ENCODE measurements at places on chromosomes 5 and 9. TPM values are rescaled to one million over a fixed set of nuclear protein-coding genes. Genes with fewer than 3 reads are reported as not detected.
A peak's percentile ranks its signal among the peaks of the same experiment; 100 is the strongest.

DNA sequence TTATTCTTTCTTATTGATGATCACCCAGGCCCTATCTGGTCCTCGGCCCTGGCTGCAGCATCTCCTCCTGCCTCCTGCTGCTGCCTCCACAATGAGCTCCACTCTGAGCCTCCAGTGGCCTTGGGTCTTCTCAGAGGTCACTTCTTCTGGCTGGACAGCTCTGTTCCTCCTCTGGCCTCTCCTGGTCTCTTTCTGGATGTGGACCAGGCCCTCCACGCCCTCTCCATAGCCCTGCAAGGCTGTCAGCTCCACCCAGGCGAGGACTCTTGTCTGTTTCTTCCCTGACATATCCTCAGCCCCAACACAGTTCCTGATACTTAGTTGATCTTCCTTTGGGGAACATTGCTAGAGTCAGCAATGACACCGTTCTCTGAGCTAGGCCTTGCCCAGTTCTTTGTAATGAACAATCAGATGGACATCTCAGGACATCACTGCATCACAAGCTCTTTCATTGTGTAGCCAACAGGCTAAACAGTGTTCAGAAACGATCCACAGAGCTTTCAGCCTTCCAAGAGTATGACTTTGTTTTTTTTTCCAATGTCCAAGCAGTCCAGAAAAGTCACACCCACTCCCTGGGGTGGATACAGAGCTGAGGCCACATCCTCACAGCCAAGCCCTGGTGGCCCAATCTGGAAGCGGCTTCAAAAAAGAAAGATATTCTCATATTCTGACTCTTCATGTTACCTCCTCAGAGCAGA is 62.5 kb upstream of the DNAH5 start:
- H3K36me3 ChIP-seq = no peaks in the 10 kb centered on the region
- DNase-seq = no peak
- H3K4me1 ChIP-seq = no peaks in the 10 kb centered on the region
- no peak overlapping the region for H3K4me3 ChIP-seq
- H3K27ac ChIP-seq = no peak overlapping the region

DNA sequence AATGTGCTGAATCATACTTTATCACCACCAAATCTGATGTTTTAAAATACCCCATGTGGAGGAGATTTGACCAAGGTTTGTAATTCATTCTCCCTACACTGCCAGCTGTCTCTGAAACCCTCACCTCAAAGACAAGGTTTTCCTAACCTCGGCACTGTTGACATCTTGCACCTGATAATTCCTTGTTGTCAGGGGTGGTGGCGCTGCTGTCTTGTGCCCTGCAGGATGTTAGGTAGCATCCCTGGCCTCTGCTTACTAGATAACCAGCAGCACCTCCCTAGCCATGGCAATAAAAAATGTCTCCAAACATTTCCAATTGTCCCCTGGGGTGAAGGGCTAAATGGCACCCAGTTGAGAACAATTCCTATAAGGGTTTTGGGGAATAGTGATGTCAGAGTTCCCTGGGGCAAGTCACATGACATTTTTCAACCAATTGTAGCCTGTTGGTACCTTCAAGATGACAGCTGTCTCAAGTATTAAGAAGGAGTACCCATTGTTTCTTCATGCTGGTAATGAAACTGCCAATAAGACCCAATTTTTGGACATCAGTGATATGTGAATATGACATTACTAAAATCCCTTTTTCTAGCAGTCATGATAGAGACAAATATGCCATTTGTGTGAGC is 160.6 kb upstream of the PLCXD3 start:
- no peaks in the 10 kb centered on the region for H3K36me3 ChIP-seq
- no peak overlapping the region for H3K4me3 ChIP-seq
- H3K4me1 ChIP-seq = no peaks in the 10 kb centered on the region
- DNase-seq = no peak
- H3K27me3 ChIP-seq = no peaks in the 10 kb centered on the region

DNA sequence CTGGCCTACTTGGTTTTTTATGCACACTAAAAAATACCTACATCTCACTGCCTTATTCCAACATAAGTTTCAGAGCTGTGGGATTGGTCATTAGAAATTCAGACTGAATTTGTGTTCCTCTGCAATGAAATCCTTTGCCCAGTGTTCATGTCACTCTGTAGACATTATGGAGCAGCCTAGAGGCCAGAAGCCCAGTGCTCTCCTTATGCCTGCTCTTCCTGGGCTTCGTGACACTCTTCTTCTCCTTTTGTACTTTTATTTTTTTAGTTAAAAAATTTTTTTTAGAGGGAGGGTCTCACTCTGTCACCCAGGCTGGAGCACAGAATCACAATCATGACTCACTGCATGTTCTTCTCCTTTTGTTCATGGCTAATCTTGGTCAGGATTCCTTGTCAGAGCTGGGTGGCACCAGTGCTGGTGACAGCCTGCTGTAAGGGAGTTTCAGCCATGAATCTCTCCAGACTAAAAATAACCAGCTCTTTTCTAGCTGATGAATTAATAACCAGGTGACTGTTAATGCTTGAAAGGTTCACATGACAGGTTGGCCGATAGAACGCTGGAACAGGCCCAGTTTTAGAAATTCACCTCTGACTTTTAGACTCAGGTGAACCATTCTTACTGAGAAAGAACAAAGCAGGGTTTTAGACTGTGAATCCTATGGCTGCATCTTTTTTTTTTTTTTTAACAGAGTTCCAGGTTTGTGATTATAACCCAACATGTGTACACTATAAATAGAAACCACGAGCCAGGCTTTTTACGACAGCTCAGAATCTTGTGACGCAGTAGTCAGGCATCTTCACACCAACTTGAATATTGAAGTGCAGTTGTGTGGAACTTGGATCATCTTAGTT is 34.1 kb upstream of the C5orf47 start:
- no peak overlapping the region for H3K27ac ChIP-seq
- H3K36me3 ChIP-seq = peaks cover 5% of the 10 kb centered on the region
- H3K4me3 ChIP-seq = no peak overlapping the region
- H3K27me3 ChIP-seq = no peaks in the 10 kb centered on the region
- DNase-seq = no peak
- no peaks in the 10 kb centered on the region for H3K4me1 ChIP-seq

- H3K36me3 ChIP-seq = no peaks in the 10 kb centered on the region
- H3K27me3 ChIP-seq = no peaks in the 10 kb centered on the region
- no peak overlapping the region for H3K27ac ChIP-seq
- H3K4me3 ChIP-seq = no peak overlapping the region
- no peak for DNase-seq
Observed at GRCh38 chr9:34576597-34577399, 12.7 kb downstream of the CNTFR start.

DNA sequence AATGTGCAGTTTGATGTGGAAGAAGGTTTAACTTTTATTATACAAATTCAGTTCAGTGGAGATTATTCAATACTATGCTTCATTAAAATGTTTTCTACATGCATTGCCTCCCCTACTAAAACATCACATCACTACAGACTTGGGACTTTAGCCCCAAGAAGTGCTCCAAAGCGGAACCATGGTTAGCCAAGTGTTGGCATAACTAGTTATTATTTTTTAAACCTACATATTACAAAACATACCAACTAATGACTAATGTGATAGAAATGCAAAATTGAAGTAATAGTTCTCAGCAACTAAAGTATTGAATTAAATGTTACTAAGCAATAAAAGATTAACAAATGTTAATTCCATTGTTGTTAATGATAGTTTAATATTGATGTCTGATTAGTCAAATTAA is 74.5 kb downstream of the XRCC4 start:
- H3K4me3 ChIP-seq = no peak overlapping the region
- H3K36me3 ChIP-seq = no peaks in the 10 kb centered on the region
- no peak for DNase-seq
- no peaks in the 10 kb centered on the region for H3K27me3 ChIP-seq
- no peaks in the 10 kb centered on the region for H3K4me1 ChIP-seq

GRCh38 chr5:7517006-7517405 is 121.1 kb downstream of the ADCY2 start:
- no peak for DNase-seq
- H3K36me3 ChIP-seq = peaks cover 3% of the 10 kb centered on the region
- H3K27ac ChIP-seq = no peak overlapping the region

DNA sequence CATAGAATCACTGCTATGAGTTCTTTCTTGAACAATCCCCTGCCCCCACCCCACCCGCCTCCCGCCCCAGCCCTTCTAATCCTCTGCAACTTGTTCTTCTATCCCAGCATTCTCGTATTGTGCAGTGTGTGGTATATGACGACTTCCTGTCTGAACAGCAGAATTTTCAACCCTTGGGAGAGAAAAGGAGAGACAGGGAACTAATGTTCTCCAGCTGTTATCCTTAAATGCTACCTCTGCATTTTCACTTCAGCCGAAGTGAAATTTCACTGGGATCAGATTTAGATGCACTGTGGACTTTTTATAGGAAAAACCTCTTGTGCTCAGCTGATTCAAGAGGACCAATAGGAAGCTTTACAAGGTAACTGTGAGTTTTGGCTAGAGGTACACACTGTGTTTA is 2.2 kb downstream of the FBXL7 start:
- no peak overlapping the region for H3K27ac ChIP-seq
- peak overlapping the region; percentile 98 for H3K4me3 ChIP-seq
- no peaks in the 10 kb centered on the region for H3K27me3 ChIP-seq
- DNase-seq = no peak
- no peaks in the 10 kb centered on the region for H3K36me3 ChIP-seq

DNA sequence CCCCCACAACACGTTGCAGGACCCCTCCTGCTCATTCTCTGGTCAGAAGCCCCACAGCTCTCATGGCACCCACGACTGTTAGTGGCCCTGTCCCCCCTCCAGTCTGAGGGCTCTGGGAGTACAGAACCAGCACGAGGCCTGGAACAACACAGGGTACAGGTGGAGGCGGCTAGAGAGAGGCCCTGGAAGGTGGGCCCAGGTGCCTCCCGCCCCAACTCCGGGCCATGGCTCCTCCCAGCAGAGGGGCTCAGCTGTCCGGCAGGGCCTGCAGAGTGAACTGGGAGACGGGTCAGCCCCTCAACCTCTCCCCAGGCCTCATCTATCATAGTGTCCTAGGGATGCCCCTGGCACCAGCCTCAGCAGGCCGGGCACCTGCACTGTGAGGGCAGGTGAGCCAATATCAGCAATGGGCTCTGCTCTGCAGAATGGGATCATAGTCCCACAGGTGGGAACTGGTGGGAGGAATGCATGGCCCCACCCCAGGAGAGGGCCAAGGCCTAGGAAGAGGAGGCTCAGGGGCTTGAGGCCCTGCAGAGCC is 58.6 kb downstream of the BARX1 start:
- DNase-seq = no peak
- H3K27me3 ChIP-seq = no peaks in the 10 kb centered on the region
- H3K4me3 ChIP-seq = no peak overlapping the region
- H3K27ac ChIP-seq = no peak overlapping the region
- no peaks in the 10 kb centered on the region for H3K4me1 ChIP-seq

- H3K4me1 ChIP-seq = no peaks in the 10 kb centered on the region
- no peak overlapping the region for H3K27ac ChIP-seq
- H3K27me3 ChIP-seq = no peaks in the 10 kb centered on the region
- H3K4me3 ChIP-seq = no peak overlapping the region
- H3K36me3 ChIP-seq = peaks cover under 1% of the 10 kb centered on the region
- no peak for DNase-seq
Observed at GRCh38 chr5:84119252-84119651, 265.4 kb downstream of the EDIL3 start.

- no peak for DNase-seq
- no peaks in the 10 kb centered on the region for H3K27me3 ChIP-seq
Observed at GRCh38 chr5:3009605-3010004, 258.1 kb upstream of the IRX2 start.

GRCh38 chr5:167363065-167363464 is 928.4 kb upstream of the WWC1 start:
- no peak overlapping the region for H3K27ac ChIP-seq
- H3K4me1 ChIP-seq = no peaks in the 10 kb centered on the region
- no peaks in the 10 kb centered on the region for H3K36me3 ChIP-seq
- DNase-seq = no peak
- H3K4me3 ChIP-seq = no peak overlapping the region

DNA sequence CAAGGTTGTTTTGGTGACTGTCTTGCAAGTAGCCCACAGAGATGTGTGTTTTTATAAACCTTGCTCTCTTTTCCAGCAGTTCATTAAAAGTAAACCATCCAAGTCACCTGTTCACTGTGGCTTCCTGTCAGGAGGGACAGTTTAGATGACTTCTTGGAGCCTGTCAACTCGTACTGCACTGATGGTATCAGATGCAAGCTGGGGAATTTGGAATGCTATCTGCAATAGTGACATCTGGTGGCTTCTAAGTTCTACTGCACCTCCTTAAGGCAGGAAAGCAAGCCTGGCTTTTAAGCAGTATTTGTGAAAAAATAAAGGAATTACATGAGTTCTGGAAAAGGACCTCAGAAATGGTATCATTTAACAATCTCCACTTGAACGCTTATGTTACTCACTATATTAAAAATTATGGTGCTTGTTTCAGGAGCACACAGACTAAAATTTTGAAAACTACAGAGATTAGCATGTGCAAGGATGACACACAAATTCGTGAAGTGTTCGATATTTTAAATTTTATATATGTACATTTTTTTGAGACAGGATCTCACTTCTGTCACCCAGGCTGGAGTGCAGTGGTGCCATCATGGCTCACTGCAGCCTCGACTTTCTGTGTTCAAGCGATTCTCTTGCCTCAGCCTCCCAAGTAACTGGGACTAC is 164.0 kb downstream of the TTC39B start:
- H3K27ac ChIP-seq = no peak overlapping the region
- H3K36me3 ChIP-seq = no peaks in the 10 kb centered on the region
- no peak for DNase-seq
- H3K27me3 ChIP-seq = no peaks in the 10 kb centered on the region
- no peaks in the 10 kb centered on the region for H3K4me1 ChIP-seq

The FGF18 gene
- total RNA-seq = 2.9 TPM

The CNTLN gene
- 12.2 TPM for total RNA-seq

The SHOC1 gene
- total RNA-seq = not detected

The PLPP6 gene
- 4.8 TPM for total RNA-seq

The ANKRD18B gene
- not detected for total RNA-seq

The PTGDS gene
- total RNA-seq = 145 TPM

The SPATA31D4 gene
- total RNA-seq = not detected

The LTC4S gene
- total RNA-seq = 16.1 TPM

The SGCD gene
- total RNA-seq = 31.2 TPM

The CCDC192 gene
- not detected for total RNA-seq

The FLT4 gene
- 13.7 TPM for total RNA-seq

The SUB1 gene
- 192 TPM for total RNA-seq
